Stimulated activated CD4-positive, alpha-beta T cell treated with anti-CD3 and anti-CD28 coated beads, TNF-alpha, amount 100 ng/mL, for 4 hours (primary cell): ENCODE measurements at places on chromosomes 3 and 15.

GRCh38 chr3:195591852-195592251 lies 8.1 kb upstream of the APOD start:
- DNase-seq, result no peak

DNA sequence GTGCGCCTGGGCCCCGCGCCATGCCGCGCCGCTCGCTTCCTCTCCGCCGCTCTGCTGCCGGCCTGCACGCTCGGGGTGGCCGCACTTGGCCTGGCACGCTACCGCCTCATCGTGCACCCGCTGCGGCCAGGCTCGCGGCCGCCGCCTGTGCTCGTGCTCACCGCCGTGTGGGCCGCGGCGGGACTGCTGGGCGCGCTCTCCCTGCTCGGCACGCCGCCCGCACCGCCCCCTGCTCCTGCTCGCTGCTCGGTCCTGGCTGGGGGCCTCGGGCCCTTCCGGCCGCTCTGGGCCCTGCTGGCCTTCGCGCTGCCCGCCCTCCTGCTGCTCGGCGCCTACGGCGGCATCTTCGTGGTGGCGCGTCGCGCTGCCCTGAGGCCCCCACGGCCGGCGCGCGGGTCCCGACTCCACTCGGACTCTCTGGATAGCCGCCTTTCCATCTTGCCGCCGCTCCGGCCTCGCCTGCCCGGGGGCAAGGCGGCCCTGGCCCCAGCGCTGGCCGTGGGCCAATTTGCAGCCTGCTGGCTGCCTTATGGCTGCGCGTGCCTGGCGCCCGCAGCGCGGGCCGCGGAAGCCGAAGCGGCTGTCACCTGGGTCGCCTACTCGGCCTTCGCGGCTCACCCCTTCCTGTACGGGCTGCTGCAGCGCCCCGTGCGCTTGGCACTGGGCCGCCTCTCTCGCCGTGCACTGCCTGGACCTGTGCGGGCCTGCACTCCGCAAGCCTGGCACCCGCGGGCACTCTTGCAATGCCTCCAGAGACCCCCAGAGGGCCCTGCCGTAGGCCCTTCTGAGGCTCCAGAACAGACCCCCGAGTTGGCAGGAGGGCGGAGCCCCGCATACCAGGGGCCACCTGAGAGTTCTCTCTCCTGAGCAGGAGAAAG lies 951 bp downstream of the GPR62 start:
- no peak for DNase-seq

DNA sequence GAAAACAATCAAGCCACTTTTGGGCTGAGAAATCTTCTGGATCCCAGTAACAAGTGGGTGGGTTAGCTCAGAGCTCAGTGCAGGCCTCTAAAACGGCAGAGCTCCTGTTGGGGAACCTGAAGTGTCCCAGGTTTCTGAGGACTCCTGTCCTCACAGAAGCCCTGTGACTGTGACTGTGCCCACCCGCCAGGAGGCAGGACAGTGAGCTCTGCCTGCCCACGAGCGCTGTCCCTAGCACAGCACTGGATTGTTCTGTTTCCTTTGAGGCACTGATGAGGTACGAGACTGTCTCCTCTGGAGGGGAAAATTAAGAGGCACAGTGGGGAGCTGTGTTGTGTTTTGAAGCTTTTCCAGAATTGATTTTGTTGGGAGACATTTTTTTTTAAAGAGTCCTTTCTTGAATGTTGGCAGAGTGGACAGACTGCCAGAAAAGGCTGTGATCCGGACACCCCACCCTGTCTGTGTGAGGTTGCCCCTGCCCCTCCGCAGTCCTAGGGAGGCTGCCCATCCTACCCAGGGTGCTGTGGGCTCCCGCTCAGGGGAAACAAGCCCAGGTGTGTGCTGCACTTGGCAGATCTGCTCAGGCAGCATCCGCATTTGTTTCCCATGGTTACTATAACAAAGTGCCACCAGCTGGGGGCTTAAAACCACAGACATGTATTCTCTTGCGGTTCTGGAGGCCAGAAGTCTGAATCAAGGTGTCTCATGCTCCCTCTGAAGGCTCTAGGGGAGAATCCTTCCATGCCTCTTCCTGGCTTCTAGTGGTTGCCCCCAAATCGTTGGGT lies 66.6 kb upstream of the LARS2 start:
- no peak for DNase-seq

DNA sequence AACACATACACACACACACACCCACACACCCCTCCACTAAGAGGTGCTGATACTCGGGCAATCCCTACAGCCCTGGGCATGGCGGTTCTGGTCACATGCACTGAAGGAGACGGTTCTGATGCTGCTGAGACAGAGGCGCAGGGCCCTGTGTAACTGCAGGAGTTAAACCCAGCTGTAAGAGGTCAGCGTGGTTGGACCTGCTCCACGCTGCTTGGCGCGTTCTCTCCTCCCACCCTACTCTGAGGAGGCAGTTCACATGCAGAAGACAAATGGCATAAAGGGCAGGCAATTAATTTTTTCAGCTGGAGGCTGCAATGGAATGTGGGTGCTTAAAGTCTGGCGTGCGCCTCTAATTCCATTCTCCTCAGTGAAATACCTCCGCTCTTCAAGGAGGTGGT lies 35.2 kb downstream of the GRK7 start:
- no peak for DNase-seq

GRCh38 chr3:36397841-36398240 lies 17.5 kb downstream of the STAC start:
- no peak for DNase-seq

DNA sequence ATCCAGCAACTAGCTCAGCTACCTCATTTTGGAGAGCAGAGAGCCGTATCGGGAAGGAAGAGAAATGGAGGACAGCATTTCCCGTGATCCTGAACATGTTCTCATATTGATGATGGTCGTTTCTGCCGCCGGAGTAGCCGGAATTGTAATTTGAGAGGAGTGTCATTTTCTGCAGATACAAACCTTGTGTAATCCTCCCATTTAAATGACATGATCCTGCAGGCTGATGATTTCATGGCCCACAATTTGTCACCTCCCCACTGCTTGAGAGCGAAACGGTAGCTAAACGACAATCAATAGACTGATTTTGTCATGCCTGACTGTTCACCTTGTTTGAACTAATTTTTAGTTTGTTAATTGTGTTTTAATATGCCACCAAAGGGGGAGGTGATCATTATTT lies 126.5 kb upstream of the CNTN6 start:
- DNase-seq, result no peak

DNA sequence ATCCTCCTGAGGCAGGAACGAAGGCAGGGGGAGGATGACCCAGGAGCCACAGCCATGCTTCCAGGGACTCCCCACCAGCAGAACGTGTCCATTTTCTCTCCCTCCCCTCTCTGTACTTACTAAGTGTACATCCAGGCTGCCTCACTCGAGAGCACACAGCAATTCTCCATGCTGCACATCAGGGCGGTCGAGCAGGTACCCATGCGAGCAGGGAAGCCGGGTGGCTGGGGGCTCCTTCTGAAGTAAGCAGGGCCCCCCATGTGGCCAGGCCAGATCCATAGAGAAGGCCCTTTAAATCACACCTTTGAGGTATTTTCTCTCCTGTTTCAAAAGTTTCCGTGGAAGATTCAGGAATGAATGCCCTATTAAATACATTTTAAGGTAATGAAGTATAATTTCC lies 41.2 kb upstream of the SLC6A11 start:
- no peak for DNase-seq

DNA sequence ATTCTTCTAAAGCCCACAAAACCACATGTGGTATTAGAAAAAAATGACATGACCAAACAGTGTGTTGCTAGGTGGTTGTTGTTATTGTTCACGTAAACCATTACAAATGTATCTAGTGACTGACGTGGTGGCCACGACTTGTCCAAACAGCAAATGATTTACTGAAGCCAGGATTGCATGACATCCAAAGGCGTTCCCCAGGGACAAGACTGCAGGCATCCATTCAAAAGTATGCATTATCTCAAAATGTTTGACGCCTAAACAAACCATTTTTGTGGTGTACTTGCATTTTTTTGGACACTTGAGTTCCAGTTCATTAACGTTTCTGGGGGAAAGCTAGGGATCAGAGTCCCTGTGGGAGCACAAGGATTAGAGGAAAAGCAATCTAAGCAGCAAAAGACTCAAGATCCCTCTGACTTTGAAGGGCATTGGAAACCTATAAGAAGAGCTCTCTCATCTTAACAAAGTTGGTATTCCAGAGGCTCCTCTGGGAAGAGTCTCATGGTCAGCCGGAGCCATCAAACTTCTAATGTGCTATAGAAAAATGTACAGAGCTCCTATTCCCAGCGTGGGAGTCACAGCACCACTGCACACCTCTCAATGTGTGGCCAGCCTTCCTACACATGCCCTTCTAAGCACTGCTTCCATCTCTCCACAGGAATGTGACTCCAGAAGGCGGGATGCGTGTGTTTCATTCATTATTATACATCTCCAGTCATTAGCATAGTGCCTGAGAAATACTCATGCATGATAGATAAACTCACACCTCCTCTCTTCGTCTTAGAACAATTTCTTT lies 62.9 kb downstream of the FBN1 start:
- no peak for DNase-seq

GRCh38 chr3:128734523-128735189 lies 8.7 kb downstream of the RAB7A start:
- no peak for DNase-seq

- DNase-seq, result no peak
Measured at GRCh38 chr15:91235376-91235775, 135.3 kb downstream of the SV2B start.

DNA sequence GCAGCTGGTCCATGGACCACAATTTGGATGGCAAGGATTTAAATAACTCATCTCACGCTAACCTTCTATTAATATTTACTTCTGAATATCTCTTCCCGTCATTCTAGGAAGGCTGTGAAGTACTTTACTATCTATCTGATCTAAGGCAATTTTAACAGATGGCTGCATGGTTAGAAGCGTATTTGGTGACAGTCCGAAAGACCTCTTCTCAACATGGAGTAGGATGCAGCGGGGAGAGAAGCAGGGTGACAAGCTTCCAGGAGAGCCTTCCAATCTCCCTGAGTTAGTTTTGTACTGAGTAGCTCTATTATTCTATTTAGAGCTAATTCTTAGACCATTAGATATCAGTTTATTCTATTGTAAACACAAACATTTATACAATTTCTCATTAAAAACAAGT lies 309.4 kb downstream of the PLCL2 start:
- DNase-seq, result no peak

DNA sequence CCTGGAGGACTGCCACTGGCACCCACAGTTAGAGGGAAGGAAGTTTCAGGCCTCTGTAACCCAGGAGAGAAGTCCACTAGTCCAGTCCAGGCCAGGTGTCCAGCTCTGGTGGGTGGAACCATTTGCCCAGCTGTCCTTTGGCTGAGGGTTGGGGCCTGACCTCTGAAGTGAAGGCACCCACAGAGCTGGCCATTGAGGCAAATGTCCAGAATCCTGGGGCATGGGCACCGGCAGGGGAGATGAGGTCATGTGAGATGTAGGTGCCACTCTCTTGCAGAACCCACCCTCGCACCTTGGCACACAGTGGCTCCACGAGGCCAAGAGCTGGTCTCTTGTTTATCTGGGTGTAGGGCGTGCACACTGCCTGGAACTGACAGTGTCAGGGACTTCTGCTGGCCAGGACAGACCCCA lies 162.8 kb downstream of the SMAD6 start:
- no peak for DNase-seq

GRCh38 chr3:52210550-52211046 lies 12.6 kb downstream of the ALAS1 start:
- no peak for DNase-seq

DNA sequence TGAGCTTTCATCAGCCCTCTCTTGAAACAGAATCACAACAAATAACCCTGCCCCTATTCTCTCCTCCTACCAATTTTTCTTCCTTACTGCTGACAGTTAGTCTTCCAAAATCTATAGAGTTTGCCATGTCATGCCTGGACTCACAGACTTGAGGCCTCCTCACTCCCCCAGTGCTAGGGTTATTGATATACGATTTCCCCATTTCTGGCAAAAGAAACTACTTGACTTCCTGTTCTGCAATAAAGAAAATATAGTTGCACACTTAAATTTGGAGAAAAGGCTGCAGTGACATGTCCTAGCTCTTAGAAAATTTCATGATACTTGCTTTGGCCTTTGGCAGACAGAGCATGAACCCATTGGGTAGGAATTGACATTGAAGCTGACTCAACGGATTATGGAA lies 75.9 kb downstream of the CYP19A1 start:
- DNase-seq, result no peak

DNA sequence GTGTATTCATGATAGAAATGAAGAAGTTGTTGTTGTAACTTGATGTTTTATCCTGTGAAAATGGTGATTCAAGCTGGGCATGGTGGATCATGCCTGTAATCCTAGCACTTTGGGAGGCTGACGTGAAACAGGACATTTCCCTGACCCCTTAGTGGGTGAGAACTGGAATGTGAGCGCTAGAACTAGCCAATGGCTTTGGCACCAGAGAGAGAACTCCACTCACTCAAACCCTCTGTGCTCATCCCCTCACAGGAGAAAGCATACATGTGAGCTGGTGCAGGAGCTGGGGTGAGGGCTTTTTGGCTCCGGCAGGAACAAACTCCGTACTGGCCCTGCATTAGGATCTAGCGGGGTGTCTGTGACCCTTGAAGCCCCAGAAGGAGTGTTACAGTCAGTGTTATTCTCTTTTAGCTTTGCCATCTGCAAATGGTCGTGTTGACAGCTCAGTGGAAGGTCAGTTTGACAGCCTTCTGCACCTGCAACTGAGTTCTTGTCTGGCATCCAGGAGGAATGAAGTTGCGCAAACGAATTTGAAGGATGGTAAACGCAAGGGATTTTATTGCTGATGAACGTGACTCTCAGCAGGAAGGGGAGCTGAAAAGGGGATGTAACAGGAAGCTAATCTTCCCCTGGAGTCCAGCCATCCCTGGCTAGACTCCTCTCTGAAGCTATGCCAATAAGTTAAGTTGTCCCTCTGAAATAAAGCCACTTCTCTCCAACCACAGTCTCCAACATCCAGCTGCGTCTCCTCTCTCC lies 1016.6 kb upstream of the CADM2 start:
- no peak for DNase-seq

GRCh38 chr3:12049675-12050074 lies 45.5 kb downstream of the SYN2 start:
- no peak for DNase-seq

DNA sequence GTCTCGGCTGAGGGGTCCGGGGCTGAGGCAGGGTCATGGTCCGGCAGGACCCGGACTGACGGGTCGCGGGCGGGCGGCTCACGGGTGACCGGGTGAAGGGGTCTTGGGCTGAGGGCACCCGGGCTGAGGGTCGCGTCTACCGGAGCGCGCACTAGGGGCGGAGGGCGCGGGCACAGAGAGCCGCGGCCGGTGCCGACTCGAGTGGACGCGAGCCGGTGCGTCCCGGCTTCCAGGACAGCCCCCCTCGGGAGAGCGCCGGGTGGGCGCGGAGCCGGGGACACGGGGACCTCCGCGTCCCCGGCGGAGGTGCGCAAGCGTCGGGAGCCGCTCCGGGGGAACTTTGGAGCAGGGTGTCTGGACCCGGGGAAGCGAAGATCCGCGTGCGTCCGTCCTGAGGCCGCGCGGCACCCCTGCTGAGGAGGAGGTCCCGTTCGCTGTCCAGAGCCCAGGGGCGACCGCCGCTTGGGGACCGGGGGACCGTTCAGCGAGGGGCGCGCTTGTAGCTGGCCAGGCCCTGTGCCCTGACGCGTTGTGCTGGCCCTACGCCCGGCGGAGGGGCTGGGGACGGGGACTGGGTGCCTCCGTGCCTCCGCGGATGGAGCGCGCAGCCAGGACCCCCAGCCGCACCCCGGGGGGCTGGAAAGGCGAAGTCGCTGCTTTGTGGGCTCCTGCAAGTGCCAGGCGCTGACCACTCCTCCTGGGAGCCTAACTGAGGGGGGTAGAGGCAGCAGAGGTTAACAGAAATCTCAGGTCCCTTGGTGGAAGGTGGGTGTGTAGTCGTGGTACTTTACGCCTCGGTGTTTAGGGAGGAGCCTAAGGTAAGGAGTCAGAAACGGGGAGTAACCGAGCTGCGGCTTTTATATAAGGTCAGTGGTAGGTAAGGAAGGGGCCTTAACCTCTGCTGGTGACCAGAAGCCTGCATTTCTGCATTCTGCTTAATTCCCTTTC lies at the start of gene PPARG:
Gene PPARG, plus strand, starts transcription at position 889 of the 948 bp plus-strand sequence. CDS start 90,642 bp downstream, outside the sequence.
- no peak for DNase-seq
